ENCODE measurements at places on chromosomes 1 and 21.
A peak's percentile ranks its signal among the peaks of the same experiment; 100 is the strongest.

DNA sequence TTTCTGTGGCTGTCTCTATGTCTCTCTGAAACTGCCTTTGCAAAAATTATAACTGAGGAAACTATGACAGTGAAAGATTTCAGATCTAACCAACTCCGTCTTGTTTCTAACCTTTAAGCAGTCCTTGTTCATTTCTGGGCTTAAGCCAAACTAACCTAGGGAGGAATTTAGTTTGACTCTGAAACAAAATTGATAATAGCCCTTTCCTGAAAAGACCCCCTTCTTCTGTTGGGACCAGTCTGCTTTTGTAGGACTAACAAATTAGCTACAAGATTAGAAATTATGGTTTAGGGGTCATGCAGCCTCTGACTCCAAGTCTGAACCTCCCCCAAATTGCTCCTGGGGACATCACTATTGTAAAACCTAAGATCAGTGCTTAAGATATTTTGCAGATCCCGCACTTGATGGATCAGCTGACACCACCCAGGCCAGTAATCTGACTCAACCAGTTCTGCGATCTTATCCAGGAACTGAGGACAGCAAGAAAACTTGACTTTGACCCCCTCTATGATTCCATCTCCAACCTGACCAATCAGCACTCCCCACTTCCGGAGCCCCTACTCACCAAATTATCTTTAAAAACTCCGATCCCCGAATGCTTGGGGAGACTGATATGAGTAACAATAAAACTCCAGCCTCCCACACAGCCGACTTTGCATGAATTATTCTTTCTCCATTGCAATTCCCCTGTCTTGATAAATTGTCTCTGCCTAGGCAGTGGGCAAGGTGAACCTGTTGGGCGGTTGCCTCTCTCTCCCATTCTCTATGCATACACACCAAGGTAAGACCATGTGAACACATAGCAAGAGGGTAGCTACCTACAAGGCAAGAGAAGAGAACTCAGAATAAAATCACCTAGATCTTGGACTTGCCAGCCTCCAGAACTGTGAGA lies 11.1 kb upstream of the TRIM63 start:
- DNase-seq, result no peak

- DNase-seq, result no peak
Observed at GRCh38 chr1:37174341-37174740, 140.0 kb upstream of the GRIK3 start.

- DNase-seq, result no peak
Observed at GRCh38 chr21:27326301-27326700, 359.4 kb upstream of the ADAMTS5 start.

GRCh38 chr1:242847390-242847993 lies 323.0 kb upstream of the PLD5 start:
- peak; percentile 44 for DNase-seq

GRCh38 chr21:31460980-31461379 lies 116.9 kb upstream of the TIAM1 start:
- DNase-seq, result no peak

DNA sequence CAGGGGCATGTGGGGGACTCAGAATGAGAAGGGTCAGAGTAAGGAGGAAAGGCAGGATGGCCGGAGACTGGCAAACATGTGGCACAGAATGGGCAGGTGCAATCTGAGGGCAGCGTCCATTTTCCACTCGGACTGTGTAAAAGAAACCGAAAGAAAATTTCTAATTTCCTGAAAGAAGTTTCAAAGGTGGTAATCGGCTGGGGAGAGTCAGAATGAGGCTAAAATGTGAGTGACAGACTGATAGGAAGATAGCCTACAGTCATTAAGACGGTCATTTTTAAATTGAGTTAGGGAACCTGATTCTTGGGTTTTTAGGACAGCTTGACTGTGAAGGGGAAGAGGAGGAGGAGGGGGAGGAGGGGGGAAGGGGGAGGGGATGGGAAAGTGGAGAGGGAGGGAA lies 23.6 kb downstream of the COA6 start:
- no peak for DNase-seq

DNA sequence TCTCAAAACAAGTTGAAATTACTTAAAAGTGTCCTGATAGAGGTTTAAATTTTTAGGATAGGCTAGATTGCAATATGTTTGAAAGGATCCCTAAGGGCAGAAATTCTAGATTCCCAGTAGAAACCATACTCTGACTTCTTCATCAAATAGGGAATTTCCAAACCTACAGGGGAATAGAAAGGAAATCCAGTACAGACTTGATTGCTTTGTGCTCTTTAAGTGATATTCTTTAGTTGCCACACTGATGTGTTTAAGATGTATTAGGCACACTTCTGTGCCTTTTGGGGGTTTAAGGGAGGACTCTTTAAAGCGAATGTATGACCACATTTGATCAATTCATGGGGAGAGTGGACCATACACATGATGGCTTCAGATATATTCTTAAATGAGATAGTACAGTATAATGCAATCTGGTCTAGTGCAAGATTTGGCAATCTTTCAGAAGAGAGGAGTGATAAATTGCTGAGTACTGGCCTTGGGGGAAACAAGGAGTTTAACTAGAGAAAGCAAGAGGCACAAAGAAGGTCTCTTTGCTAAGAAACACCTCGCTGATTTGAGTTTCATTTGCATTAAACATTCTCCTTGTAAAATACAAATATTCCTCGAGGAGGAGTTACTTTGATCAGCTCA lies 268.8 kb upstream of the NR5A2 start:
- DNase-seq, result no peak

- peak; percentile 61 for DNase-seq
Observed at GRCh38 chr1:92411511-92411910, 75.2 kb downstream of the GFI1 start.

DNA sequence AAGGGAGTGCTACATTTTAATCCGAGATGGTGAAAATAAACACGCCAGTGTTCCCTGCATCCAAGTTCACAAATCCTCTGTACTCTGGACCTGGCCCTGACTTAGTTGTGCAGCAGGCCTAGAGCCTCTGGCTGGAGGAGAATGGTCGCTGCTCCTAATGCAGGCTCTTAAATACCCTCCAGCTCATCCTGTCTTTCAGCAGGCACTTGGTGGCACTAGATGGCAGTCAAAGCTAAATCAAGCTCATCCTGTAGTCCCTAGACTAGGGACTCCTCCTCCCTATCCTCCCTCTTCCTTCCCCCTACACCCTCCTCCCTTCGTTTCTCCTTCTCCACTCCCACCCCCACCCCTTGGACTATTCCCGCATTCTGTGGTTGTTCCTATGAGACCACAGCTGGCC lies 41.6 kb upstream of the MTR start:
- DNase-seq, result peak; percentile 53

GRCh38 chr1:204301171-204301957 lies 58.4 kb downstream of the PLEKHA6 start:
- no peak for DNase-seq

- no peak for DNase-seq
Observed at GRCh38 chr1:214740471-214740870, 137.5 kb downstream of the CENPF start.

- peak; percentile 64 for DNase-seq
Observed at GRCh38 chr1:8560611-8561544, 243.0 kb downstream of the SLC45A1 start.

- DNase-seq, result peak; percentile 59
Observed at GRCh38 chr1:206962272-206962671, 8.0 kb downstream of the FCAMR start.

GRCh38 chr1:7572654-7573152 lies 198.4 kb upstream of the VAMP3 start:
- DNase-seq, result no peak

GRCh38 chr1:9721606-9722377 lies 70.3 kb downstream of the PIK3CD start:
- peak; percentile 66 for DNase-seq

GRCh38 chr1:28443550-28443949 lies 62.3 kb upstream of the RCC1 start:
- no peak for DNase-seq

DNA sequence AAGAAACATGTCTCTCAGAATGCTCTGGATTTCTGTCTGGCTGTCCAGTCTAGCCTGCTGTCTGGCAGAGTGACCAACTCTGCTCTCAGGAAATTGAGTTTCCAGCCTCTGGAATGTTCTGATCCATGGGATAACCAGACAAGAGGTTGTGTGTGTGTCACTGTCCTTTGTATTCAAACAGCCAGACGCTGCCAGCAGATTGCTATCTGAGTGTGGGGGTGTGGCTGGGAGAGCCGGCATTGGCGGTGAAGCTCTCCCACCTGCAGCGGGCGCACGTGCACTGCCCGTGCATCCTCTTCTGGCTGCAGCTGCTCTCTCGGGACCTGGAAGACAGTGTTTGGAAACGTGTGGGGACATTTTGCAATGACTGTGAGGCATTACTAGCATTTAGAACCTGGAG lies 26.1 kb downstream of the PKP1 start:
- DNase-seq, result peak; percentile 31

GRCh38 chr1:38860454-38860795 lies 853 bp upstream of the RRAGC start:
- DNase-seq, result no peak

DNA sequence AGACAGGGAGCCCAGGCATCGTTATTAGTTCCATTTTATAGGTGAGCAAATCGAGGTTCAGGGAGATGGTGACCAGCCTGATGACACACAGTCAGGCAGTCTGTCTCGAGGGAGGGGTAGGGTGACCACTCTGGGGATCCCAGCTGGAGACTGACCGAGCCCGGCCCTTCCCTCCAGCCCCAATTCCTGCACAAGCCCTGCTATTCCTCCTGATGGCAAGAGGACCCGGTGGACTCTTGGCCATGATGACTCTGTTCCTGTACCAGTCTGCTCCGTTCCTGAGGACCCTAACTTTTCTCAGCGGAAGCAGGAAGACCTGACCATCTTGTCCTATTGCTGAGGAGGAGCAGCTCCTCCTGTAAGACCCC lies 391 bp downstream of the AGT start:
- no peak for DNase-seq

DNA sequence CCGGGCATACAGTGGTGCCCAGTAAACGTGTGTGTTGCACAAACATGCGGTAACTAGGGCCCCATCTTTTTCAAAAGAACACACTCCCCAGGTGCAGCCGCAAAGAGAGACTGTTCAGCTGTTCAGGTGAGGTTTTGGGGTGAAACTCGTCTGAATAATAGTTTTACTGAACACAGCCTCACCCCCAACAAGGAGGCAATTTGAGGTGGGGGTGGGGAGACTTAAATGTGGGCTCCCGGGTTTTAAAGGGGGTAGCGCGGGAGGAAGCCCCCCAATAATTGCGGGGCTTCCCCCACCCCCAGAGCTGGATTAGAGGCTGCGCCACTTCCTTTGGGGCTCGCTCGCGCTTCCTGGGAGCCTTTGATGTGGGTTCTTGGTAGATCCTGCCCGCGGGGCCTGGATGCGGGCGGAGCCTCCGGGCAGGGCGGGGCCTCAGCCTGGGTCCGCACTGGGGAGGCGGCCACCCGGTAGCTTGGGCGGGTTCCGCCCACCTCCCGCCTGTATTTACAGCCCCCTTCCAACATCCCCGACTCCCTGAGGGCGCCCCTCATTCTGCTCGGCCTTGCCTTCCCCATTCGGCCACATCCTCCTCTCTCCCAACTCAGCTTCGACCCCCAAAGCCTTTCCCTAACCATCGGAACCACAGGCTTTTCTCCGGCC lies 6.4 kb upstream of the EPHA2 start:
- no peak for DNase-seq

GRCh38 chr1:170290991-170291390 lies 145.2 kb downstream of the NTMT2 start:
- DNase-seq, result no peak

DNA sequence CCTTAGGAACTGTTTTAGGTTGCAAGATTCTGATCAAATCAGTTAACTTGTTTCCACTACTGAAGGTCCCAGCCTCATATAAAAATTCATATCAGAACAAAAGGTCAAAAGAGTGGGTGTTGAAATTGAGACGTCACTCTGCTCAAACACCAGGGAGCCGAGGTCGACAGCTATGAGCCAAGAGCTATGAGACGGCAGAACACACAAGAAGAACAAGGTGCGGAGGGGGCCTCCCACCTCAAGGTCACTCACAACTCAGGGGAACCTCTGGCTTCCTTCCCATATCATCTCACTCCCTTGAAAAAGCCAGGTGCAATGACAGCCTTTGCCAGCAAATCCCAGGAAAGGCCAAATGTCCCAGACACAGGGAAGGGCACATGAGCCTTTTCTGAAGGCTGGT lies 749 bp downstream of the SEC16B start:
- DNase-seq, result no peak

DNA sequence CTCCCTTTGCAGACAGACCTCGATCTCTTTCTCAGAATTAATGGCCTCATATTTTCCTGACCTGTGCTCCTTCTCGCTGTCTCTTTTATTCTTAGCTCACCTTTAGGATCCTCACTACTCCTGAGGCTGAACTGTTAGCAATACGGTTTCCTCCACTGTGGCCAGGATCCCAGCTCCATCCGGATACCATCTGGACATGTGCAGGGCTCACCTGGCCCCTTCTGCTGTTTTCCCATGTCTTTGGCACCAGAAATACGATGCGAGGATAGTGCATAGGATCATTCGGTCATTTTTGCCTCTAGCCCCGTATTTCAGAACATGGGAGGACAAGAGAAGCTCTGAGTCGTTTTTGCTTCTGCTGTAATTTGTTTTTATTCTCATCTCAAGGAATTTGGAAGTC lies 108.5 kb upstream of the KIF26B start:
- DNase-seq, result no peak

GRCh38 chr1:193539731-193540459 lies 353.5 kb upstream of the B3GALT2 start:
- DNase-seq, result no peak

DNA sequence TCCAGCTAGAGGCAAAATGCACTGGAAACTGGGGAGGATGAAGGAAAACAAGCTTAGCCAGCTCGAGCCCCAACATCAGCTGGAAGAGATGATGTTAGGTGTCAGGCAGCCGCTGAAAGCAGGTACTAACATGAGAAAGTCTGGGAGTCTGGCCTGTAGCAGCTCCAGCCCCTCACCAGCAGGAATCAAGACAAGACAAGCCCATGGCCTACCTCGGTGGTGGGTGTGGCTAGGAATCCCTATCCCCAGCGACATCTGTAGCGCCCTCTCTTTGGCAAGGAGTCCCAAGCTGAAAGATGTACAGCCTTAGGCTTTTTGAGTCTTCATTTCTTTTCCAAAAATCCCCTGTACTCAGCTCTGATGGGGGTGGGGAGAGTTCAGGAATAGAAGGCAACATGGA lies 2.6 kb downstream of the DLGAP3 start:
- DNase-seq, result no peak

- DNase-seq, result peak; percentile 24
Observed at GRCh38 chr1:168833801-168834224, 104.8 kb upstream of the DPT start.

Measured in KBM-7 (cell line).